ENCODE measurements at places on chromosomes 7 and 10.

DNA sequence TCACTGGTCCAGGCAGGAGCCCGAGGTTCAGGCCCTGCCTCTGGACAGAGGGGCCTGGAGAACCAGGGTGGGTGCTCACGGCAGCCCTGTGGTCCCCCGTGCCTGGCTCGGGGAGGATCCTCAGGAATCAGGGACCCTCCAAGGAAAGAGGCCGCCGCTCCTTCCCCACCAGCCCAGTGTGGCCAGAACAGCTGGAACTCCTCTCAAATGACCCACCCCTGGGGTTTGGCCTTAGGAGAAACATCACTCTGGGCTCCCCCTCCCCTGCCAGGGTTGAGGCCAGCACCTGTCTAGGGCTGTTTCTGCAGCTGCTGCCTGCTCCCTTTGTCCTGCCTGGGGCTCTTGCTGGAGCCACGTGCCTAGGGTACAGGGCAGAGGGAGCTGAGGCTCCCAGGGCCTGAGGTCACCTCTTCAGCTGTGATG lies 161.0 kb downstream of the RNF216 start:
- no peak for DNase-seq

GRCh38 chr7:50868426-50869100 lies 85.9 kb upstream of the GRB10 start:
- DNase-seq, result no peak

DNA sequence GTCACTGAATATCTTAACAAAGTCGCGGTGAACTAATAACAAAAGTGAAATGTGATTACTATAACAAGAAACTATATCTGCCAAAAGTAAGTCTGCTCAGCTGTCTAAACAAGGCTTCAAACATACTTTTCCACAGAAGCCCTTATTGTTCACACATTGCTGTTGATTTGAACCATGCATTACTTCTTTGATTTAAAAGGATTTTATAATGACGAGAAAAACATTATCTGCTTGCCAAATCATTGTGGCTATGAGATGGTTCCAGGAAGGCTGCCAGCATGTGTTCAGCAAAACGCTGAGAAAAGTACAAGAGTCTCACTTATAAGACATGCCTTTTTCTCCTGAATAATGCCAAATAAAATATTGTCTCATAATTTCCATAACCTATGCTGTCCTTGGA lies 24.4 kb downstream of the RNF133 start:
- no peak for DNase-seq

GRCh38 chr10:124168991-124169802 lies 75.8 kb upstream of the CHST15 start:
- no peak for DNase-seq

- no peak for DNase-seq
These were observed 87.8 kb downstream of the TAF3 start for GRCh38 chr10:7906128-7906527.

- no peak for DNase-seq
These were observed 6.0 kb downstream of the CLDN15 start for GRCh38 chr7:101231644-101232043.

- DNase-seq, result no peak
These were observed 31.4 kb downstream of the FIGNL1 start for GRCh38 chr7:50418526-50419290.

DNA sequence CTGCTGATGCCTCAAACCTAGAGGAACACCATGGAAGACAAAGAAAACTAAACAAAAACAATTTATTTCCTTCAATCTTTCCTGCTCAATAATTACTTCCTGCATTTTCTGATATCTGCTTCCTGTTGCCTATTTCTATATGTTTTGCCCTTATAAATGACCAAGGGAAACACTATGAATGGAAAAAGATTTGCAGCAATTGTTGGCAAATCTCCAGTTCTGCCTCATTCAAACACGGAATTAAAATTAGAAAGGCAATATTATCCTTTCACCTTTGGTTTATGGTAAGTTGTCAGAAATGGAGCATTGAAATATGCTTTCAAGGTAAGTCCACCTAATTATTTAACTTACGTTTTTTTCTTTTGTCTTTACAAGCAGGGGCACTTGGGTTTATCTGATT lies 552.2 kb upstream of the ANKRD30A start:
- no peak for DNase-seq

- no peak for DNase-seq
These were observed 13.2 kb downstream of the RASGEF1A start for GRCh38 chr10:43253461-43254198.
